ENCODE measurements at places on chromosomes 1 and 21.

- no peak for DNase-seq
These were observed 10.8 kb upstream of the PPIE start for GRCh38 chr1:39727932-39728317.

DNA sequence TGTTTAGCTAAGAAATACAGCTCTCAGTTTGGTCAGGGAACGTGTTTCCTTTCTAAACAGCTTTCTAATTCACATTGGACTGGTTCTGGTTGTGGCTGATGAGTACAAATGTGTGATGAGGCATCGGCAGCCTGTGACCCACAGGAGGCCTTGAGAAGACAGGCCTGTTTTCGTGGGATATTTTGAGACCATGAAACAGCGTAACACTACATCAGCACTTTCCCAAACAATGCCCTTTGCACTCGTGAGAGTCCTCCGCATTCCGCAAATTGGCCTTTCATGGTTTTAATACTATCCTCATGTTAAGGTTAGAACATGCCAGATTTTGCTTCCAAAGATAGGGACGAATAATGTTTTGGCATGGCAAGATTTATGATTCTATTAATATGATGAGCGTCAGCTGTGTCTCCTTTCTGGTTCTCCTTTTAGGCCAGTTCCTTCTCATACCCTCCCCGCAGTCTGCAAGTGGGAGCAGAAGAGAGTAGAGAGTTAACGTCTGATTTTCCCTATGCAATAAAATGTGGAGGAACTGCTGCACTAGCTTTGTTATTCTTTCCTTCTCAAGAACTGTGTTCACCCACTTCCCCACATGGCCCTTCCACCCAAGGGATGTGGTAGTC, 84.3 kb upstream of the L1TD1 start:
- no peak for DNase-seq

- DNase-seq, result no peak
These were observed 18.5 kb downstream of the COLGALT2 start for GRCh38 chr1:184019069-184019468.

DNA sequence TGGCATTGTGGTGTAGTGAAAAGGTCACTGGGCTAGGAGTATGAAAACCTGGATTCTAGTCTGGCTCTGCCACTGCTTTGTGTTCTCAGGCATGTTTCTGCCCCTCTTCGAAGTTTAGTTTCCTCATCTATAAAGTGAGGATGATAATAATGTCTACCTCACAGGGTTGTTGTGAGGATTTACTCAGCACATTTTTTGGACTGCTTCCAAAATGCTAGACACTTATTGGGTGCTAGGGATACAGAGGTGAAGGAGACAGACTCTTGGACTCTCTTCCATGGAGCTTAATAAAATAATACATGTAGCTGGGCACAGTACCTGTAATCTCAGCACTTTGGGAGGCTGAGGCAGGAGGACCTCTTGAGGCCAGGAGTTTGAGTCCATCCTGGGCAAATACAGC, 3.6 kb downstream of the KIF2C start:
- no peak for DNase-seq

DNA sequence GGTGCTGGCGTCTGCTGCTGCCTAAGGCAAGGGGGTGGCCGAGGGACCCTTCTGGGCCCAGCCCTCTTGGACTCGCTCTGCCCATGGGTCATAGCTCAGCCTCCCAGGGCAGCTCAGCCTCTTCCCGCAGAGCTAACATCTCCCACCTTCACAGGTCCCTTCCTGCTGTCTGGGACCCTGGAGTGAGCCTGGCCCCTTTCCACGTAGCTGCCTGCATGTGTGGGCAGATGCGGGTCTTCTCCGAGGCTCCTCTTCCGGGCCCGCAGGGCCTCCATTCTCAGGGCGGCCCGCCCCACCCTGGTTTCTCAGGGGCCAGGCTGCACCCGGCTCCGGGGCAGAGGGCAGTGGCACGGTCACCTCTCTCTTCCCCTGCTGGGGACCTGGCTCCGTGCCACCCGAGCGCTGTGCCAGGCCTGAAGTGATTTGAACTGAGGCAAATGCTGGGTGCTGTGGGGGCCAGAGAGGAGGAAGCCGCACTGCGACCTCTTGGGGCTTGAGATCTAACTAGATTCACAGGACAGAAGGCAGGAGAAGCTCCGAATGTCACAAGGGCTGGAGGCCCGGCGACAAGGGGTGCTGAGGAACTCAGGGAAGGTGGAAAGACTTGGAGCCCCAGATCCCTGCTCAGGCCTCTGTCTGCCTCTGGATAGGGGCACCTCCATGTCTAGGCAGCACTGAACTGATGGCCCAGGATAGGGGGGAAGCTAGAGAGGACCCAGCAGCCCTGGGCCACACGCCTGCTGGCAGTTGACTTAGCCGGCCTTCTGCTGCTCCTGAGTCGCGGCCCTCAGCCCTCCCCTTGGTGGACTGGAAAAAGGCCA, 40.7 kb downstream of the COQ8A start:
- peak; percentile 84 for DNase-seq

- no peak for DNase-seq
These were observed 270.2 kb downstream of the DISC1 start for GRCh38 chr1:231896806-231897205.

- DNase-seq, result no peak
These were observed 181.0 kb upstream of the KLHDC7A start for GRCh38 chr1:18299441-18300338.

GRCh38 chr1:162365284-162366020, 11.2 kb downstream of the SPATA46 start:
- no peak for DNase-seq

DNA sequence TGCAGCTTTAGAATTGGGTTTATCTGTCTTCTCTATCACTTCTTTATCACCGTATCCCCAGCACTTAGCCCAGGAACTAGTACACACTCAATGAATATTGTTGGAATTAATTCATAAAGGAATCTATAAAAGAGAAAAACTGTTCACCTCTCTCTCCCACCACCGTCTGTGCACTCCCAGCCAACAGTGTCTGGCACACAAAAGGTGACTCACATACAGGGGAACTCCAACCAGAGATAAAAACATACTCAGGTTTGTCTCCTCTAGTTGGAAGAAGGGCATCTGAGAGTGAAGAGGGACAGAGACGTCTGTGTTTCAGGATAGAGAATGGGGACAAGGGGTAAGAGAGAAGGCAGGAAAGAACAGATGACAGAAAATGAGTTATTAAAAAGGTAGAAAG, 10.0 kb downstream of the ITLN1 start:
- DNase-seq, result no peak

GRCh38 chr21:42130441-42130840, 59.3 kb downstream of the UMODL1 start:
- DNase-seq, result no peak

DNA sequence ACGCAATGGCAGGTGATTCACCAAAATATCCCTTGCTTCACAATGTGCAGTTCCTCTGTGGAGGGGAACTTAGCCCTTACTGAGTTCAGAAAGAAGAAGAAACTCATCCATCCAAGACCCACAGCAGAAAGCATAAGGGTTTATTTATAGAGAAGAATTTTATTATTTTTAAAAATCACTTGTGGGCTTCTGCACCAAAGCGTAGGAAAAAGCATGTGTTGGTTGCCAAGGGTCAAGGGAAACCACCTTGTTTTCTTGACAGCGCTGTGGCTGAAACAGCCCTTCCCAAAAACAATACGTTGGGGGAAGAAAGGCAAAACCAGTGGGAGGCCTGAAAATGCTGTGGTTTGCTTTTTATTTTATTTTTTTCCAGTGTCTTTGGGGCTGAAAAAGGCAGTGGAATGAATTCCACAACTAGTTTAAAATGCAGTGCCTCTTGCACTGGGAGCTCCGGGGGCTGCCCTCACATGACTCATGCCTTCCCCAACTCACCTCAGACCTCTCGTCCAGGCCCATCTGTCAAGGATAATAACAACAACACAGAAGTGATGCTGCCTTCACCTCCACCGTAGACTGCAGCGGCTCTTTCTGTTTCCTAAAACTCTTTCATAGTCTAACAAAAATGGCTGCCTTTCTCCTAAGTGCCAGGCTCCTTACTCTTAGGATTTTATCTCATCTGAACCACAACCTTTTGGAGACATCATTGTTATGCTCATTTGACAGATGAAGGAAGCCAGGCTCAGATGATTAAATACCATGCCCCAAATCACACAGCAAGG, 224.2 kb upstream of the JUN start:
- DNase-seq, result no peak

GRCh38 chr21:43731891-43732711, 13.2 kb downstream of the PDXK start:
- peak; percentile 59 for DNase-seq

GRCh38 chr1:171295821-171296220, 18.2 kb upstream of the FMO4 start:
- no peak for DNase-seq

- DNase-seq, result peak; percentile 74
These were observed 9.6 kb downstream of the PROK1 start for GRCh38 chr1:110460253-110461220.

DNA sequence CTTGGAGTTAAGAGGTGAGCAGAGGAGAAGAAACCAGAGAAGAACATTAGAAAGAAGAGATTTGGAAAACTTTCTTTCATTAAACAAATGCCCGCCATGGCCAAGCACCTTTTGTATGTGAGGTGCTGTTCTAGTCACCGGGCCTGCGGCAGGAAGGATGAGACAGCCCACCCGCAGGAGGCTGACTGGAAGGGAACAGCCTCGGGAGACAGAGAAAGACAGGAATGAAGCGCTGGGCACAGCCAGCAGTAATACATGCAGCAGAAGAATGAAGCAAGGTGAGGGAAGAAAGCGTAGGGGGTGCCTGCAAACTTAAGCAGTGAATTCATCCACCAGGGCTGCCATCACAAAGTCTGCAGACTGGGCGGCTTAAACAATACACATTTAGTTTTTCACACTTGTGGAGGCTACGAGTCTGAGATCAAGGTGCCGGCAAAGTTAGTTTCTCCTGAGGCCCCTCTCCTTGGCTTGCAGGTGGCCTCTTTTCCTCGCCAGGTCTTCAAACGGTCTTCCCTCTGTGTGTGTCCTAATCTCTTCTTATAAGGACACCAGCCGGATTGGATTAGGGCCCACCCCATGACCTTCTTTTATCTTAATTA, 188.1 kb downstream of the PSMG1 start:
- DNase-seq, result no peak

DNA sequence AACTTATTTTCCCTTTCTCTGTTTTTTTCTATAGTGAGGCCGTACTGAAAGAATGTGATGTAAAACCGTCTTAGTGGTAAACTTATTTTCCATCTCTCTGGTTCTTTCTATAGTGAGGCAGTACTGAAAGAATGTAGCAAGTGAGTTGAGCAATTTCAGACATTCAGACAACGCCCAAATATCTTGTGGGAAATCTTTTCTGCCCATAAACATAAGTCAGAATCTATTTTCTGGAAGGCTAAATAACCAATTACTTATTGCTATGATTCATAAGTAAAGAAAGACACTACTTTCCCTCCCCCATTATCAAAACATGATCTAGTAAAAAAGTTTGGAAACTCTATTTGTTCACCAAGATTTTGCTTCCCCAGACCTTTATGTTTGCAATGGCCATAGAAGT, 18.8 kb upstream of the SCCPDH start:
- DNase-seq, result no peak

DNA sequence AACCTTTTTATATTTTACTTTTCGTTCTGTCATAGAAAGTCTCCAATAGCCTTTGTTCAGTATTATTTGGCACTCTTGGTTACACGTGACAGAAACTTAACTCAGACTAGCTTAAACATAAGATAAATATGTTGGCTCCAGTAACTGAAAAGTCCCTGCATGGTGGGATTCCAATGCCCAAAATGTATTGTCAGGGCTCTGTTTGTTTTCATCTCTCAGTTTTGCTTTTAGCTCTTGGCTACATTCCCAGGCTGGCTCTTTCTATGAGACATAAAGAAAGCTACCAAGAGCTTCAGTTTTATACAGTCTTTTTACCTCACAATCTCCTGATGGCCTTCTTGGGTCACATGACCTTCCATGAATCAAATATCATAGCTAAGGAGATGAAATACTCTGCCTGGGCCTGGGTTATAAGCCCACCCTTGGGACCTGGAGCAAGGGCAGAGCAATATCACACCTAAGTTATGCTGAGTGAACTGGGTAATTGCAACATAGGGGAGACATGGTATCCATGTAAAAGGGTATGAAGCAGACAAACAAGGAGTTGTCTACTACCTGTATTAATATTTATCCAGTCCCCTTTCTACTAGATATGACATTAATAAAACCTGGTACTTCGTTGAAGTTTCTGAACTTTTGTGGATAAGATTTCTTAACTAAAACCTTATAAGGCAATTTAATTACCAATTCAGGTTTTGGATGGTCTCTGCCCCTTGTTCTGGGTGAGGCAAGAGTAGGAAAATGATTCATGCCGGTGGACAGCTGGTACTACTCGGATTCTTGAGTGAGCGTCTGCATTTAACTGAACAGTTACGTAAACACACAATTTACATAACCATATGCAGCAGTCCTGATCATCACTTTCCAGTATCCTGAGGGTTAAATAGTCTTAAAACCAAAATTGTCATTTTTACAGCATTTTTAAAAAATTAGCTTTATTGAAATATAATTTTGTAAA, 442.3 kb downstream of the GPATCH2 start:
- DNase-seq, result no peak

DNA sequence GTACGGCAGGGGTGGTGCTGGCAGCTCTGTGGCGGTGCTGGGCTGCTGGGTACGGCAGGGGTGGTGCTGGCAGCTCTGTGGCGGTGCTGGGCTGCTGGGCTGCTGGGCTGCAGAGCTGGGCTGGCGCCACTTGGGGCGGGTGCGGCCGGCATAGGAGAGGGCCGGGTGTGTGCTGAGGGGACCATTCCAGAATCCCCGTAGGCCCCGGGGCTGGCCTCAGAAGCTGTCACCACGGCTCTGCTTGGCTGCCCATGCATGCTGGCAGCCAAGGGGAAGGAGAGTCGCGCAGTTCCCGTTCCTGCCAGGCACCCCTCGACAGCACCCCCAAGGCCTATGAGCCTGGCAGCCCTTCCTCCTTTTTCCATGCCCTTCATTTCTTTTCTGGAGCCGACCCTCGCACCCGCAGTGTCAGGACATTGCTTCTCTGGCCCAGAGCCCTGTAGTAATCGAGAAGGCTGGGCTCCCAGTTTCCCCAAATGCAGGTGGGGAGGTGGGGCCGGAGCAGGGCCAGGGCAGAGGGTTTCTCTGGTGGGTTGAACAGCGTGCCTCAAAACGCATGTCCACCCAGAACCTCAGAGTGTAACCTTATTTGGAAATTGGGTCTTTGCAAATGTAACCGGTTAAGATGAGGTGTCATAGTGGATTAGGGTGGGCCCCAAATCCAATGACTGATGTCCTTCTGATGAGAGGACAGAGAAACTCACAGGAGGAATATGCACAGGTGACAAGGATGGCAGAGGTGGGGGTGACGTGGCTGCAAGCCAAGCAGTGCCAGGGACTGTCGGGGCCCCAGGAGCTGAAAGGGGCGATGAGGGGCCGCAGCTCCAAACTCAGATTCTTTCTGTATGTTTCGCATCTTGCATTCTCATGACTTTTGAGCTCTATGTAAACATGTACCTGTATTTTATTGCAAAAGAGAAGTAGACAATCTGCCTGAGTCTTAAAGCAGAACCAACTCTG, 71.0 kb upstream of the ACTRT2 start:
- peak; percentile 14 for DNase-seq

- DNase-seq, result peak; percentile 65
These were observed 1.8 kb downstream of the ATP2B4 start for GRCh38 chr1:203628201-203629015.

- no peak for DNase-seq
These were observed 107.7 kb downstream of the BACH1 start for GRCh38 chr21:29406385-29406784.
